ENCODE measurements at places on chromosomes 13 and 19.

DNA sequence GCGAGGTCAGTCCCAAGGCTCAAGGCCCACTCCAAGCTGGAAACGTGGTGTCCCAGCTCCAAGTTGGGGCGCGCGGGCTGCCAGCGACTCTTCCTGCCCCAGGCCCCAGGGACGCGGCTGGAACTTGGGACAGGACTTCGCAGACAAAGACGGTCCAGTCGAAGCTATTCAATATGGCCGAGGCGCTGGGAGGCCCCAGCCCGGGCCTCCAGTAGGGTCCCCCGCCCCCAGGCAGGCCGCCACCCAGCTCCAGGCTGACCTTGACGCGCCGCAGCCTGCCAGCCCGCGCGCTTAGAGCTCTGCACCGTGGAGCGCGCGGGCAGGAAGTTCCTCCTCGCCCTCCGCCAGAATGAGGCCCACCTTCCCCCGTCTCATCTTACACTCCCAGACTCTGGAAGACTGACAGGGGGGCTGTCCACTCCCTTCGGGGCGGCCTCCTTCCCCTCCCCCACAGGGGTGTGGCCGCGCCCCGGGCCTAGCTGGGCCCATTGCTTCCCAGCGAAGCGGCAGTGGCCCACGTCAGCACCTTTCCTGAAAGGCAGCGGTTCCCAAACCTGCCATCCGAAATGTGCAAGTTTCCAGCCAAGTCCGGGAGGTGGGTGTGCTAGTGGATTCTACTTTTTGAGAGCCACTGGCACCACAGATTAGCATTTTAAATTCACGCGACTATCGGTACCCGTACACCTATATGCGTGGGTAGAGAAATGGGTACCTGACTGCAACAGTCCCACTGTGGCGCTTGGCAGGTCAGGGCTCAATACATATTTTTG, at the start of gene CCDC8:
Gene CCDC8, minus strand, starts transcription at position 303 of the 770 bp plus-strand sequence. CDS start 754 bp downstream, outside the sequence.
- no peak for DNase-seq

GRCh38 chr13:22372261-22372660, 701.4 kb downstream of the FGF9 start:
- DNase-seq = no peak

DNA sequence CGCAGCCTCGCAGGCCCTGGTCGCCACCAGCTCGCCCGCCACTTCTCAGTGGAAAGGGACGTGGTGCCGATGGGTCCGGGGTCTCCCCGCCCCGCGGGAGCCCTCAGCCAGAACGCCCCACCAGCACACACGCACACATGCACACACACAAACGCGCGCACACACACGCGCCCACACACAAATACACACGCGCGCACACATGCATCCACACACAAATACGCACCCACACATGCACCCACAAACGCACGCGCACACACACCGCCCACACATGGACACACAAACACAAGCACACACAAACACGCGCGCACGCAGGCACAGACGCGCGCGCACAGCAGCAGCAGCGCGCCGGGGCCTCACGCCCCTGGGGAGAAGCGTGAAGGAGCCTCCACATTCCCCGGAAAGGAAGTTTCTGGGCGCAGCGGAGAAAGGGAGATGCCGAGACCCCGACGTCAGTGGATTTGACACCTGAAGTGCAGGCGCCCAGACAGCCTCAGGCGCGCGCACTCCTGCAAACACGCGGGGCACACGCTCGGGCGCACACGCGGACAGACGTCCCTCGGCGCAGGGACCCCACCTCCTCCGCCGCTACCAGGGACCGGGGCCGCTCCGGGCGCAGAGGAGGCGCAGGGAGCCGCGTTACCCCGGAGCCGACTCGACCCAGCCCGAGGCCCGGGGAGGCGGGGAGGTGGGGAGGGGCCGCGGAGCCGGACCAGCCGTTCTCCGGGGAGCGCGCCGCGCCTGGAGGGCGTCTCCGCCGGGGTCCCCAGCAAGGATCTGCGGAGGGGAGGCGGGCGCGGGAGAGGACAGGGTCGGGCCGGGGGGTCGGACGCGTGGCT, 622 bp downstream of the RASA3 start:
- no peak for DNase-seq

GRCh38 chr13:50550151-50550550, 293.3 kb downstream of the DLEU7 start:
- no peak for DNase-seq

GRCh38 chr19:15810335-15810734, 5.1 kb downstream of the OR10H1 start:
- no peak for DNase-seq

DNA sequence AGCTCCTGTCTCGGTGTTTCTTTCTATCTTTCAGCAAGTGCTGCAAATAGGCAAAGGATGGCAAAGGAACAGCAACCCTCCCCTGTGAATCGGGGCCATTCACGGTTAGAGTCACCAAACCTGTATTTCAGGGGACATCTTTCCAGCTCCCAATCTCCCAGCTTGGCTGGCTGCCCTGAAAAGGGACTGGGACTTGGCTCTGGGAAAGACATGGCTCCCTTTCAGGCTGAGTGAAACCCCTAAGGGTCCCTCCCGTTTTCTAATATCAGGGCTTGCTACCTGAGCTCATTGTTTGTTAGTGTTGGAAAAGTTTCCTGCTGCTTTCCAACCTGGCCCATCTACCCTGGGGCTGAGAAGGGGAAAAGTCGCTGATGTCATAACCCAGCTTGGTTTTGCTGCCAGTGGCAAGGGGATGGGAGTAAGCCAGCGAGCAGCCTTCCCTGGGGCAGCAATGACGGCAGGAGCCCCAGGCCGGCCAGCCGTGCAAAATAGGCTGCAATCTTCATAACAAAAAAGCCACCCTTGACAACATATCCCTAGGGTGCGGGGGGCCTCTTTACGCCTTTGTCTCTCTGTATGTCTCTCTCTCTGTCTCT, 29.9 kb downstream of the SERP2 start:
- no peak for DNase-seq

DNA sequence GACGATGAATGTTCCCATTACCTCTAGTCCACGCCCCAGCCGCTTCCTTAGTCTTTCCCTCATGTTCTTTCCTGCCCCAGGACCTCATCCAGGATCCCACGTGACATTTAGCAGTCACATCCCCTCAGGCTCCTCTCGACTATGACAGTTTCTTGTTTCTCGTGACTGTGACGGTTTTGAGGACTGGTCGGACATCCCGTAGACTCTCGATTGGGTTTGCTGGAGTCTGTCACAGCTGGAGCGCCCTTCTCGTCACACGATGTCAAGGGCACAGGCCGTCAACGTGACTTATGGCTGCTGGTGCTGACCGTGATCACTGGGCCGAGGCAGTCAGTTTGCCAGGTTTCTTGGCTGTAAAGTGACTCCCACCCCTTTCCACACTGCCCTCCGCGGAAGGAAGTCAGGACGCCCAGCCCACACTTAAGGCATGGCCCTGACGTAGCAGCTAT, 22.8 kb downstream of the ELAVL1 start:
- DNase-seq = no peak

DNA sequence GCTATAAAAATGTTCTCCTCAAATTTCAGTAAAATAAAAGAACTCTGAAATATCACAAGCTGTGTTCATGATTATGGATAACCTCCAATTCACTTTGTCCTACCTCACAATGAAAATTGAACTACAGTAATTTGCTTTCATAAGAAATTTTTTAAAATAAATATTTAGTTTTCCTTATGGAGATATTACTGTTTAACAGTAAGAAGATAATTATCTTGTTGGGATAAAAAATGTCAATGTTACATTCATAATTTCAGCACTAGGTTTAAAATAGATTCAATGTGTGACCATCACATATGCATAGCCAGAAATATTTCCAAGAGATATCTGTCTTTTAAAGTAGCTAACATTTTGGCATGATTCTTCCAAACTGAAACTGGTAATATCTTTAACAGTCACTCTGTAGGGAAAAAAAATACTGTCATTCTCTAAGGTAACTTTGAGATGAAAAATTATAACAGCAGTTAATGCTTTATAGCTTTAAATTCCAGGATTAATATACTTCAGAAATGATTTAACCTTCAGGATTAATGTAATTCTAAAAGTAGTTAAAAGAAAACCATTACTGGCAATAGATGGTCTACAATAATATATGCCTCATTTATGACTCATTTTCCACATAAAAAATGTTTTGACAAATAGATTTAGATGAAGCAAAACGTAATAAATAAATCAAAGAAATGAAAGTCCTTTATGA, 91.3 kb downstream of the SPRY2 start:
- DNase-seq = no peak

DNA sequence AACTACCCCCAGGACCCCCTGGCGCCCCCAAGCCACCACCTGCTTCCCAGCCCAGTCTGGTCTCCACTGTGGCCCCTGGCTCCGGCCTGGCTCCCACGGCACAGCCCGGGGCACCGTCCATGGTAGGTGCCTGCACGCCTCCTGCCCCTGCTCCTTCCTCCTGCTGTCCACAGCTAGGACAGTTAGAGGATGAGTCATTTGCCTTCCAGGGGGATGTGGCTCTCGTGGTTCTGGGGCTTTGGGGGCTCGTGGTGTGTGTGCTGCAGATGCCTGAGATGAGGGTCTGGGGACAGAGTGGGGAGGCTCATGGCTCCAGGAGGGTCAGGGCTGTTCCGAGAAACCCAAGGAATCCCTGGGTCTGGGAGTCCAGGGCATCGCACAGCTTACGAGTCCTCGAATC, 12.7 kb downstream of the MED25 start:
- no peak for DNase-seq

- DNase-seq = no peak
Observed at GRCh38 chr19:29546583-29547190, 20.9 kb downstream of the VSTM2B start.
